ENCODE measurements at places on chromosomes 2 and 18. TPM values are rescaled to one million over a fixed set of nuclear protein-coding genes. Genes with fewer than 3 reads are reported as not detected.
A peak's percentile ranks its signal among the peaks of the same experiment; 100 is the strongest.

Gene ONECUT2
- total RNA-seq: 0.45 TPM

DNA sequence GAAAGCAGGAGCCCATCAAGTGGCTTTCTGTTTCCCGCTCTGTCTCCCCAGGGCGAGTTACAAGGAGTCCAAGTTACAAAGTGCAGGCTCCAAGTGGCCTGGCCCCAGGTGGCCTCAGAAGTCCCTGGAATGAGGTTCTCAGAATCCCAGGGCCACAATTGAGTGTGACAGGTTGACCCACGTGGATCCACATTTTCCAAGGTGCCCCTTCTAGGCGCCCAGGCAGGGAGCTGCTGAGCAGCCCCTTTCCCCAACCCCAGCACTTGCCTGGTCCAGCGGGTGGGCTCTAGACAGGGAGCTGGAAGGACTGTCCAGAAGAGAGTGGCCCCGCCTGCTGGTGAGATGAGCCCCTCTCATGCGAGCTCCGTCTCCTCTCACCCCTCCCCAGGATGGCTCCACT lies 253.4 kb downstream of the CYP26B1 start:
- no peak overlapping the region for H3K27ac ChIP-seq
- no peak for DNase-seq
- no peak overlapping the region for H3K4me3 ChIP-seq
- H3K27me3 ChIP-seq: no peaks in the 10 kb centered on the region
- H3K4me1 ChIP-seq: no peaks in the 10 kb centered on the region

DNA sequence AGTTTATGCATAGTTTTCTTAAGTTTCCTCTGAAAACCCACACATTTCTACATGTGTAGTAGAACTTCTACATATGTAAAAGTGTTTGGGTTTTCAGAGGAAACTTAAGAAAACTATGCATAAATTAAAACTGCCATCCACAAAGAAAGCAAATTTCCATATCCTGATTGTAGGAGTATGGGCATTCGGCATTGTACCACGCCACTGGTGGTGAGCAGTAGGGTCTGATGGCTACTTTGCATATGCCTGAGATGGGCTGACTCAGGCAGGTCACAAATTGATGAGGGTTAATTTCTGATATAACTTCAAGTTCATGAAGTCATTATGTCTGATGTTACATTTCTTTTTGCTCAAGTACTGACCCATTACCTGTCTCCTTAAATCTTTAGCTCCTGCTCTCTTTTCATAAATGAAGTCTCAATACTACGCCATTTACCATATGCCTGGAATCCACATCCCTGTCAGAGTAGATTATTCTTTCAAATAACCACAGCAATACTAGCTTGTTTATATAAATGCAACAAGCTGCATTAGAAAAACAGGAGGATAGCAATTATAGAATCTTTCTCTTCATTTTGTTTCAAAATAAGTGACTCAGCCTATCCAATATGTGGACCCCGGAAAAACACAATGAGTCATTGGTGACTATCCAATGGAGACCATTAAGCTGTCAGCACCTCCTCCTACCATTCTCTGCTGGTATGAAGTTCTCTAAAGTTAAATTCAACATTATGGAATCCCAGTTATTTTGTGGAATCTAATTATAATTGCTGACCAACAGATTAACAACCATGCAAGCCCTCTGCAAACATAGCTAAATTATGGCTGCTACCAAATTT lies 355.2 kb upstream of the UBE2E3 start:
- DNase-seq: no peak
- H3K36me3 ChIP-seq: no peaks in the 10 kb centered on the region
- no peaks in the 10 kb centered on the region for H3K27me3 ChIP-seq
- H3K4me1 ChIP-seq: no peaks in the 10 kb centered on the region
- no peak overlapping the region for H3K4me3 ChIP-seq

DNA sequence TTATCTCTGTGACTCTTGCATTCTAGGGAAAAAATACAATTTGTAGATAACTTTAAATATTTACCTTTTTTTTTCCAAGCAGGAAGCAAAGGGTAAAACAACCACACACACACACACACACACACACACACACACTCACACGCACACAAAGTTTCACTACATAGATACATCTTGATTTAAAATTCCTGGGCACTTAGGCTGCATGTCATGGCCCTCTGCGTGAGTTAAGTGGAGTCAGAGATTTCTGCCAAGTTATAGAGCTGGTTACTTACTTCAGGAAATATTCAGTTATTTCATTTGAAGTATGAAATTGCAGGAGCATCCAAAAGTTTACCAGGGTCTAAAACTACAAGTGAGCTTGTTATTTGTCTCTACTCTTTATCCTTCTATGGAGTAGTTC lies 612.0 kb downstream of the IRS1 start:
- H3K27me3 ChIP-seq: no peaks in the 10 kb centered on the region
- H3K27ac ChIP-seq: no peak overlapping the region
- no peaks in the 10 kb centered on the region for H3K4me1 ChIP-seq
- DNase-seq: no peak
- no peak overlapping the region for H3K4me3 ChIP-seq

Gene SPRED2
- total RNA-seq: 27.1 TPM

- H3K27me3 ChIP-seq: no peaks in the 10 kb centered on the region
- no peak overlapping the region for H3K27ac ChIP-seq
- no peaks in the 10 kb centered on the region for H3K4me1 ChIP-seq
- H3K36me3 ChIP-seq: no peaks in the 10 kb centered on the region
Observed at GRCh38 chr2:160731856-160732255, 238.2 kb upstream of the RBMS1 start.

Gene GPR75
- 6.1 TPM for total RNA-seq

- no peaks in the 10 kb centered on the region for H3K27me3 ChIP-seq
- DNase-seq: no peak
- H3K36me3 ChIP-seq: no peaks in the 10 kb centered on the region
- H3K4me3 ChIP-seq: no peak overlapping the region
- H3K4me1 ChIP-seq: no peaks in the 10 kb centered on the region
Observed at GRCh38 chr18:55650363-55650870, 62.4 kb upstream of the TCF4 start.

DNA sequence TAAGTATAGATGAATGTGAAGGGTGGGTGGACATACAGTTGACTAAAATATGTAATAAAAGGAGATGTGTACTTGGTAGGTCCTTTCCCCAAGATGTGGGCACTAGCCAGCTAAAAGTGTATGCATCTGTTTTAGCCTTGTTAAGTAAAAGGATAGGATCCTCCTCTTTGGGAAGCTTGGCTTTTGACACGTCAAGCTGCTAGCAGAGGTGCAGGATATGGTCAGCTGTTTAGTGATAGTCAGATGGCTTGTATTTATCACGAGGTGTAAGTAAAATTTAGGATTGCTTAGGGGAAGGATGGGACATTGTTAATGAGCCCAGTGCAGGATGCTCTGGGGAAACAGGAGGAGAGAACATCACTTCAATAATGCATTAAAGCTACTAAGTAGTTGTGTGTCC lies 1.5 kb downstream of the MFSD6 start:
- peaks cover 9% of the 10 kb centered on the region for H3K4me1 ChIP-seq
- DNase-seq: no peak
- H3K27ac ChIP-seq: peak overlapping the region; percentile 92

Gene CYRIA
- total RNA-seq: 6.5 TPM

Gene REG1B
- not detected for total RNA-seq

Data from prostate gland (tissue), 2 donors.